NCI-H510A treated with DMSO at 0.1 percent for 48 hours (cell line): ENCODE measurements at places on chromosomes 4 and X.
A peak's percentile ranks its signal among the peaks of the same experiment; 100 is the strongest.

DNA sequence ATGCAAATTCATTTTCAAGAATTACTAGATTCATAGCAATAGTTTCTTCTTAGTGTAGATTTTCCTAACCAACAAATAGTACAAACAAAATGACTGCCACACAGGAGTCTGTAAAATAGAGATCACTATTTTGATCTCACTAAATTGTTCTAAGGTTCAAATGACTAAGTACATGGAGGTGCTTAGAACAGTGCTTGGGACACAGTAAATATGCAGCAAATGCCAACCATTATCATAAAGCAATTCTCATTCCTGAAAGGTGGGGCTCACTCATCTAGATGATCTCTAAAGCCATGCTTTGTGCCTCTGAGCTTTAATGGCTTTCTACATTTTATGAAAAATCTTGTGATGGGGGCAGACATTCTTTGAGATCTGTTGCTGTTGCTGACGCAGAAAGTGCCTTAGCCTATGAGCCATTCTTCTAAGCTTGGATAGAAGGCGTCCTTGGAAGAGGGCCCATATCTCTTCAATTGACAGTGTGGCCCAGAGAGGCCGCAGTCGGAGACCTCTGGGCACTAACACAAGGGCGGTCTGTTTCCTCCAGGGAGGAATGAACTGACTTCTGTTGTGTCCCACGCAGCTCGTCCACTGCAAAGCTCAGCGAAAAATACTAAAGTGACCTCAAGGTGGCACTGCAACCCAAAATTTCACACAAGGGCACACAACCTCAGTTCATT lies 23.5 kb downstream of the TLR10 start:
- DNase-seq, result peak; percentile 30

- no peak for DNase-seq
Observed at GRCh38 chrX:101999644-102000539, 68.1 kb upstream of the ZMAT1 start.

GRCh38 chr4:106114270-106114669 lies 201.7 kb downstream of the TBCK start:
- no peak for DNase-seq

- no peak for DNase-seq
Observed at GRCh38 chr4:185840953-185841352, 29.0 kb upstream of the SORBS2 start.

GRCh38 chr4:72031868-72032608 lies at the start of gene NPFFR2:
Gene NPFFR2, plus strand, starts transcription at chr4:72032000. Its CDS starts 96,592 bp downstream, at chr4:72128592.
- peak; percentile 74 for DNase-seq

GRCh38 chr4:146981651-146982050 lies 36.0 kb upstream of the TTC29 start:
- DNase-seq, result no peak

DNA sequence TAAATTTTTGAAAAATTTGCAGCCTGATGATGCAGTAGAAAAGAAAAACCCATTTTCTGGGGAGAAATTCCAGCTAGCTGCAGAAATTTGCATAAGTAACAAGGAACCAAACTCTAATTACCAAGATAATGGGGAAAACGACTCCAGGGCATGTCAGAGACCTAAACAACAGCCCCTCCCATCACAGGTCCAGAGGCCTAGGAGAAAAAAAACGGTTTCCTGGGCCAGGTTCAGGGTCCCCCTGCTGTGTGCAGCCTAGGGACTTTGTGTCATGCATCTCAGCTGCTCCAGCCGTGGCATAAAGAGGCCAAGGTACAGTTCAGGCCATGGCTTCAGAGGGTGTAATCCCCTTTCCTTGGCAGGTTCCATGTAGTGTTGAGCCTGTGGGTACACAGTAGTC lies 733.7 kb upstream of the CT83 start:
- no peak for DNase-seq
